ENCODE measurements at places on chromosomes 7 and 10. TPM values are rescaled to one million over a fixed set of nuclear protein-coding genes. Genes with fewer than 3 reads are reported as not detected.

Gene PODXL
- 717 TPM for total RNA-seq

Gene TMEM139
- total RNA-seq: 1.2 TPM

Gene TMEM270
- total RNA-seq: not detected

Gene OGDHL
- 14.6 TPM for total RNA-seq

Gene ASZ1
- not detected for total RNA-seq

Gene PSD
- total RNA-seq: 4.2 TPM

Gene ZNF92
- total RNA-seq: 28.9 TPM

Gene MGMT
- 33.7 TPM for total RNA-seq

DNA sequence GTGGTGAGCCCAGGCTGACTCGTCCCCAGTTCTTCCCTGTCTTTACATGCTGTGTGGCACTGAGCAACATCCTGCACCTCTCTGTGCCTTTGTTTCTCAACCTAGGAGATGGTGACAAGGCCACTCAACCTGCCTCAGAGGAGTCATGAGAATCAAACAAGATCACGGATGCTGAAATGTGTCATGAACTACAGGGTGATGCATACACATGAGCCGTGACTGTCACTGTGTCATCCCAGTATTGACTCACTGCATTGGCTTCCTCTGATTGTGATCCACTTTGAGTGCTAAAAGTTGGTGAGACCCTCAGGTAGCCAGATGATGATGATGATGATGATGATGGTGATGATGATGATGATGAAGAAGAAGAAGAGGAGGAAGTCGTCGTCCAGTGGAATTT is 11.5 kb downstream of the C10orf71 start:
- no peaks in the 10 kb centered on the region for H3K27me3 ChIP-seq
- H3K27ac ChIP-seq: no peak overlapping the region
- no peaks in the 10 kb centered on the region for H3K36me3 ChIP-seq
- no peak for DNase-seq
- H3K4me3 ChIP-seq: no peak overlapping the region
- no peaks in the 10 kb centered on the region for H3K4me1 ChIP-seq

DNA sequence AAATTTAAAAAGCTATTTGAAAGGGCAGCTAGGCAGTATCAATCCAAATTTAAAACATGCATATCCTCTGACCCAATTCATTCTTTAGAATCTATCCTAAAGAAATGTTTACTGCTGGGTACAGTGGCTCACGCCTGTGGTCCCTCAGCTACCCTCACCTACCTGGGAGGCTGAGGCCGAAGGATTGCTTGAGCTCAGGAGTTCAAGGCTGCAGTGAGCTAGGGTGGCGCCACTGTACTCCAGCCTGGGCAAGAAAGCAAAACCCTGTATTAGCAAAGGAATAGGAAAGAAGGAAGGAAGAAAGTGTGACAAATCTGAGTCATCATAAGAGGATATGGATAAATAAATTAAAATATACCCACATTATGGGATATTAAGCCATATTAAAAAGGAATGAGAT is 36.3 kb downstream of the C7orf33 start:
- H3K4me1 ChIP-seq: no peaks in the 10 kb centered on the region
- H3K4me3 ChIP-seq: no peak overlapping the region
- H3K27ac ChIP-seq: no peak overlapping the region
- DNase-seq: no peak
- H3K27me3 ChIP-seq: no peaks in the 10 kb centered on the region

DNA sequence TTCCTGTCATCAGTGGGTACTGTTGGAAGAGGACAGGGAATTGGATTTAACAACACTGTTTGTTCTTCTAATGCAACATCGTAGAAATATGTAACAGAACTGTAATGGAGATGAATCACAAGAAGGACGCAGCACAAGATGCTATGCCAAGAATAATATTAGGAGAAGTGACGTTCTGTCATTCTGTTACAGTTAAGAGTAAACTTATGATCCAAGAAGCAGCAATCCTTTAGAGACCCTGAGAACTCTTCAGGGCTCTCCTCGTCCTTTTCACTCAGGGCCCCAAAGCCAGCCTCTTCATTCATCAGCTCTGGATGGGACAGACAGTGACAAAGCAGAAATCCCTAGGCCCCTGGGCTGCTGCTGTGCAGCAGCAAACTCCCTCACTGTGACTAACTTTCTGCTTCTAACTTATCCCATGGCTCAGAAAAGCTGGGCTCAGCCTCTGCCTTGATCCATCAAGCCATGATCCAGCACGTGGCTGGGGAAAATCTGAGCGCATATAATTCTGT is 8.7 kb upstream of the IL6 start:
- H3K27ac ChIP-seq: no peak overlapping the region
- H3K4me1 ChIP-seq: peaks cover 7% of the 10 kb centered on the region
- DNase-seq: peak; percentile 51
- H3K36me3 ChIP-seq: no peaks in the 10 kb centered on the region
- H3K27me3 ChIP-seq: no peaks in the 10 kb centered on the region

GRCh38 chr10:80191589-80192270 is 13.6 kb downstream of the ANXA11 start:
- DNase-seq: no peak
- H3K27ac ChIP-seq: no peak overlapping the region
- H3K4me1 ChIP-seq: peaks cover 3% of the 10 kb centered on the region
- no peaks in the 10 kb centered on the region for H3K27me3 ChIP-seq
- no peak overlapping the region for H3K4me3 ChIP-seq

- no peaks in the 10 kb centered on the region for H3K27me3 ChIP-seq
- no peak overlapping the region for H3K4me3 ChIP-seq
- H3K36me3 ChIP-seq: no peaks in the 10 kb centered on the region
- H3K4me1 ChIP-seq: no peaks in the 10 kb centered on the region
- DNase-seq: no peak
Observed at GRCh38 chr7:40810274-40810673, 675.5 kb downstream of the SUGCT start.

DNA sequence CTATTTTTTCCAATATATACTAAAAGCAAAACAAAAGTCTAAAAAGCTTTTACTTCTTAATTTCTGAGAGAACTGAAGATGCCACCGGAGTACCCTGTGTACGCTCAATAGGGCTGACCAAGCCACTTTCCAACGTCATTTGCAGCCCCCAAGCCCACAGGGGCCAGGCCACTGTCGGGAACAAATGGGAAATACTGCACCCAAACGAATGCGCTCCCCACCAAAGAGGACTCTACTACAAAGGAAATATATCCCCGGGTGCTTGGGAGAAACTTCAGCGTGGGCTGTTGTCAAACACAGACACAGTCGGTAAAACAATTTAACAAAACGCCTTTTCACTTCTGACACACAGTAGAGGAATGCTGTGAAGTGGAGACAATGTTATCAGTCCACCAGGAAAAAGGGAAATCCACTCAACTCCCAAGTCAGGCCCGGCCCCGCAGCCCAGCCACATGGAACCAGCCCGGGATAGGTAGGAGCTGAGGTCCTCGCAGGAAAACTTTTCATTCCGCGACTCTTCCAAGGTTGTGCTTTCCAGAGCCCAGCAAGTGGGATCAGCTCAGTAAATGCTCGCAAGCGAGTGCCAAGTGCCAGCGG is 1.4 kb downstream of the PARD3 start:
- DNase-seq: peak; percentile 79
- no peaks in the 10 kb centered on the region for H3K36me3 ChIP-seq
- H3K27me3 ChIP-seq: peaks cover 8% of the 10 kb centered on the region

DNA sequence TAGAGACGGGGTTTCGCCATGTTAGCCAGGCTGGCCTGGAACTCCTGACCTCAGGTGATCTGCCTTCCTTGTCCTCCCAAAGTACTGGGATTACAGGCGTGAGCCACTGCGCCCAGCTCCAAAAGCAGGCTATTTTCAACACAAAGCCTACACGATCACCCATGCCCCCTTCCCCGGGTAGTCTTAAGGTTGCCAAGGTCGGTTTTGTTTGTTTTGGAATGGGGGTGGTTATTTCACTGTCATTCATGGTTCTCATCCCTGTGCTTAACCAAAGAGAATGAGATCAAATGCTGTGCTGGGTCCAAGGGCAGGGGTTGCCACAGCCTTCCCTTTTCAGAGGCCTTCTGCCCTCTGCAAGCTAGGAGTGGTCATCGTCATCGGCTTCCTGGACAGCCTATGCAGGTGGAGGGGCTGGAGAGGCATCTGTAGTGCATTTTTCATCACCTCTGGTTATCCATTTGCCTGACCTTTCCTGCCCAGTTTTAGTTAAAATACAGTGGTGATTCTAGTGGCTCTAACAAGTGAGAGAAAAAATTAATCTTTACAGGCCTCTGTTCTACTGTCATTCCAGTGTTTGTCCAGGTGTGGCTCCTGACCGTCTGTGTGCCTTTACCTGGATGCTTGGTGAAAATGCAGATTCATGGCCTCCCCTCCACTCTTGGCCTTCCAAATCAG is 11.4 kb downstream of the BLVRA start:
- H3K36me3 ChIP-seq: no peaks in the 10 kb centered on the region
- H3K27me3 ChIP-seq: peaks cover 13% of the 10 kb centered on the region
- no peak overlapping the region for H3K27ac ChIP-seq
- no peak overlapping the region for H3K4me3 ChIP-seq

- no peaks in the 10 kb centered on the region for H3K4me1 ChIP-seq
- peaks cover 3% of the 10 kb centered on the region for H3K27me3 ChIP-seq
- DNase-seq: no peak
- no peak overlapping the region for H3K4me3 ChIP-seq
- H3K27ac ChIP-seq: peak overlapping the region; percentile 90
Observed at GRCh38 chr10:75613685-75614504, 182.5 kb downstream of the LRMDA start.

DNA sequence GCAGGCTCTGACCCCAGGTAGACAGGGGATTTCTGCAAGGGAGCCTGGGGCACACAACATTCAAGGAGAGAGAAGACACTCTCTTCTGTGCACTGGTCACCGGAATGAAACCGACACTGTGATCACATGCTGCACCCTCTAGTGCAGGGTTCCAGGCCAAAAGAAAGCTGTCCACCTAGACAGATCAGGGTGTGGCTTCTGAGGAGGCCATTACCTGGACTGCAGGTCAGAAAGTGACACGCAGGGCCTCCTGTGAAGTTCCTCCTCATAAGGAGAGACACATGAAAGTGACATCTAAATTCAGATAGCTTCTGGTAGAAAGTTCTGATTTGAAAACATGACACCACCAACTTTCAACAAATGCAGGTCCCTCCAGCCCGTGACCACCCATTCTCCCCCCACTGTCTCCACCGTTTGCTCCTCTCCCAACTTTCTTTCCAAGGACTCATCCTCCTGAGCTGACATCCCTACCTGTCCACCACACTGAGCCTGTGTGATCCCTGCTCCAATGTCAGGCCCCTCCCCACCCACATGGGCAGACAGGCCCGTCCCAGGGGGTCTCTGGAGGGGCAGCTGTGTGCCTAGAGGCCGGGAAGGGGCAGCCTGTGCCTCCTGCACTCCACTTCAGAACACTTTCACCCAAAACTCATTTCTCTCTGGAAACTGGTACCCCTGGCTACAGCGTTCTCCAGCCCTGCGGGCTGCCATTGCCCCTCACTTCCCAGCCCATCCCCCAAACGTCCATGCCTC is 198.0 kb downstream of the TNS3 start:
- no peak for DNase-seq
- no peak overlapping the region for H3K4me3 ChIP-seq
- H3K36me3 ChIP-seq: peaks cover 5% of the 10 kb centered on the region
- peaks cover 12% of the 10 kb centered on the region for H3K4me1 ChIP-seq
- no peaks in the 10 kb centered on the region for H3K27me3 ChIP-seq

- H3K4me1 ChIP-seq: no peaks in the 10 kb centered on the region
- peaks cover 23% of the 10 kb centered on the region for H3K36me3 ChIP-seq
- no peak overlapping the region for H3K27ac ChIP-seq
- no peaks in the 10 kb centered on the region for H3K27me3 ChIP-seq
Observed at GRCh38 chr7:6162650-6163366, 109.6 kb downstream of the CYTH3 start.

DNA sequence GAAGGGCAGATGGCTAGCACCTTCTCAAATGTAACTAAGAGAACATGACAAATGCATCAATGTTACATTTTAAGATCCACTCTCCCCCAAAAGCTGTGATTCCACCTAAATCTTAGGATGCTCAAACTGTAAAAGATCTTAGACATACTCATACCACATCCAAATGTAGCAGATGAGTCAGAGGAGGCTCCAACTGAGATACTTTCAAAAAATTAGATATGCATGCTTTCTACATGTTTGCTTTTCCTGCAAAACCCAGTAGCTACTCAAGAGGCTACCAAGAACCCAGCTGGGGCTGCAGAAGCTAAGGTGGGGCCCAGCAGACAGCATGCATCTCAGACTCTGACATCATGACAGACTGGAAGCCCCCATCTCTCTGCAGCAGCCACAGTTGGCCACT is 31.4 kb upstream of the FRMD4A start:
- no peak for DNase-seq
- H3K27ac ChIP-seq: no peak overlapping the region

DNA sequence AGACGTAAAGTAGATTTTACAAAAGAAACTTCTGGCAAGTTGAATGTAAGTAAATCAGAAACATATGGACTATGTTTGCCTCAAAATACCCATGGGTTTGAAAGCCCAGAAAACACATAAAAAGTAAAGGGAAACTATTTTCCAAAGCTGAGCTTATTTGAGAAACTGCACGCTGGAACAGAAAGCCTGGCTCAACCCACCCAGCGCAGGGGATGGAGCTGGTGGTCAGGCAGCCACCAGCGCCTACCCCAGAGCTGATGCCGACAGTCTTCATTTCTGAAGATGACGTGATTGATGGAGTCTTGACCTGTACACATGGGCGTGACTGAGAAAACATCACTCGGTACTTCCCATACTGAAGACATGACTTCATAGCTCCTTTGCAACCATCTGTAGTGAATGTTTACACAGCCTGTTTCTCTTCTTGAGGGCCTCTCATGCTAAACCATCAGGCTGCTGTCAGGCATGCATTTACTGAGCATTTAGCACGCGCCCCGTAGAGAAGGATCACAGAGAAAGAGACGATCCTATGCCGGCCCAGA is 232.6 kb upstream of the AUTS2 start:
- H3K27ac ChIP-seq: no peak overlapping the region
- H3K27me3 ChIP-seq: no peaks in the 10 kb centered on the region
- DNase-seq: no peak

GRCh38 chr10:22105270-22105669 is 101.7 kb upstream of the DNAJC1 start:
- no peaks in the 10 kb centered on the region for H3K36me3 ChIP-seq
- DNase-seq: no peak
- H3K4me1 ChIP-seq: no peaks in the 10 kb centered on the region
- H3K27me3 ChIP-seq: no peaks in the 10 kb centered on the region
- no peak overlapping the region for H3K27ac ChIP-seq
- H3K4me3 ChIP-seq: no peak overlapping the region

- no peak overlapping the region for H3K27ac ChIP-seq
- H3K4me1 ChIP-seq: no peaks in the 10 kb centered on the region
- no peak overlapping the region for H3K4me3 ChIP-seq
Observed at GRCh38 chr7:106486331-106486730, 174.6 kb downstream of the CCDC71L start.

- H3K27ac ChIP-seq: no peak overlapping the region
- DNase-seq: no peak
- H3K36me3 ChIP-seq: no peaks in the 10 kb centered on the region
Observed at GRCh38 chr7:157568106-157568769, 231.4 kb downstream of the DNAJB6 start.

All from endodermal cell (in vitro differentiated cells).